Lung (tissue), 17 donors: ENCODE measurements at places on chromosomes 4 and X. TPM values are rescaled to one million over a fixed set of nuclear protein-coding genes. Genes with fewer than 3 reads are reported as not detected.

- H3K4me1 ChIP-seq: no peaks in the 10 kb centered on the region
- H3K4me3 ChIP-seq: no peak overlapping the region
- no peak overlapping the region for H3K27ac ChIP-seq
- no peaks in the 10 kb centered on the region for H3K27me3 ChIP-seq
- no peaks in the 10 kb centered on the region for H3K36me3 ChIP-seq
Observed at GRCh38 chrX:809081-809480, 178.5 kb downstream of the SHOX start.

MAPK10 gene
- 109 TPM for total RNA-seq

DNA sequence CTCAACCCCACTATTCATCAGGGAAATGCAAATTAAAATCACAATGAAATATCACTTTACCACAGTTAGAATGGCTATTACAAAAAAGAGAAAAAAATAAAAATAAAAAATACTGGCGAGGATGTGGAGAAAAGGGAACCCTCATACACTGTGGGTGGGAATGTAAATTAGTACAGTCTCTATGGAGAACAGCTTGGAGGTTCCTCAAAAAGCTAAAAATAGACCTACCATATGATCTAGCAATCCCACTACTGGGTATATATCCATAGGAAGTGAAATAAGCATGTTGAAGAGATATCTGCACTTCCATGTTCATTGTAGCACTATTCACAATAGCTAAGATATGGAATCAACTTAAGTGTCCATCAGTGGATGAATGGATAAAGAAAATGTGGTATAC, 50.5 kb upstream of the PAGE1 start:
- no peaks in the 10 kb centered on the region for H3K36me3 ChIP-seq
- H3K4me1 ChIP-seq: no peaks in the 10 kb centered on the region
- no peak overlapping the region for H3K4me3 ChIP-seq
- no peak for DNase-seq
- peaks cover 14% of the 10 kb centered on the region for H3K27me3 ChIP-seq
- no peak overlapping the region for H3K27ac ChIP-seq

DNA sequence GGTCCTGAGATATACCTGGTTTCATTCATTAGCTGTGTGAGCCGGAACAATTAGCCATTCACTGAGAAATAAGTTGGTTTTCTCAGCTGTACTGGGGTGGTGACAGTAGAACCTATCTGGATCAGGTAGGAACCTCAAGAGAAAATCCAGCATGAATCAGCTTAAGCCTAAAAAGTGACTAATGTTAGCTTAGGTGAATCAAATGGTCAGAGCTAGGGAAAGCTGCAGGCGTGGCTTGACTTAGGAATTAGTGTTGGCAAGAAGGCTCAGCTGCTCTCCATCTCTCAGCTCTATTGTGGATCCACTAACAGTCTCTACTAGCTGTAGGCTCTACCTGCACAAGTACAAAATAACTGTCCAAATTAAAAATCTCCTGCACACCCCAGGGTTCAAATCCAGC, 1025.5 kb downstream of the RAB28 start:
- no peak for DNase-seq
- no peaks in the 10 kb centered on the region for H3K36me3 ChIP-seq
- H3K27me3 ChIP-seq: no peaks in the 10 kb centered on the region
- H3K4me3 ChIP-seq: no peak overlapping the region

GRCh38 chr4:63620271-63620670, 789.0 kb downstream of the TECRL start:
- no peak overlapping the region for H3K4me3 ChIP-seq
- peak; percentile 28 for DNase-seq
- no peaks in the 10 kb centered on the region for H3K4me1 ChIP-seq
- no peak overlapping the region for H3K27ac ChIP-seq

- H3K27ac ChIP-seq: no peak overlapping the region
- no peaks in the 10 kb centered on the region for H3K27me3 ChIP-seq
- no peak overlapping the region for H3K4me3 ChIP-seq
- no peaks in the 10 kb centered on the region for H3K36me3 ChIP-seq
- DNase-seq: no peak
Observed at GRCh38 chr4:89175611-89176010, 64.3 kb downstream of the TIGD2 start.

DNA sequence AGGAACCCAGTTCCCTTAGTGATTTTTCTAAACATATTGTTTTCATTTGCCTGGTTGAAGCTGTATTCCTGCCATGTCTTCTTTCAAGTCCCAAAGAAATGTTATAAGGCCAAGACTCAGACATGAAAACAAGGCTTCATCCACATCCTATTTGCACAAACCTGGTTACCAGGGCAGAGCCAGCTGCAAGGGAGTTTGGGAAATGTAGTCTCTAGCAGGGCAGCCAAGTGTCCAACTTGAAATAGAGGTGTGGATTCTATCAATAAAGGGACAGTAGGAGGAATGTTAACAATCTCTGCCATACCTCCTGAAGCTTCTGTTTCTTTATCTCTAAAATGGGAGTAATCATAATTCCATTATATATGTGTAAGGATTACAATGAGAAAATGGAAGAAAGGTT, 56.6 kb downstream of the INTS12 start:
- H3K27ac ChIP-seq: no peak overlapping the region
- H3K36me3 ChIP-seq: no peaks in the 10 kb centered on the region
- H3K4me1 ChIP-seq: peaks cover 7% of the 10 kb centered on the region
- no peaks in the 10 kb centered on the region for H3K27me3 ChIP-seq

- H3K27ac ChIP-seq: peak overlapping the region; percentile 86
- no peaks in the 10 kb centered on the region for H3K27me3 ChIP-seq
- H3K4me1 ChIP-seq: no peaks in the 10 kb centered on the region
- no peak overlapping the region for H3K4me3 ChIP-seq
Observed at GRCh38 chr4:185304944-185305690, 90.6 kb downstream of the LRP2BP start.

ENPP6 gene
- total RNA-seq: 0.37 TPM

GRCh38 chr4:66197451-66197850, 527.2 kb upstream of the EPHA5 start:
- H3K27ac ChIP-seq: no peak overlapping the region
- H3K36me3 ChIP-seq: no peaks in the 10 kb centered on the region
- H3K4me1 ChIP-seq: no peaks in the 10 kb centered on the region
- H3K4me3 ChIP-seq: no peak overlapping the region
- DNase-seq: no peak

DNA sequence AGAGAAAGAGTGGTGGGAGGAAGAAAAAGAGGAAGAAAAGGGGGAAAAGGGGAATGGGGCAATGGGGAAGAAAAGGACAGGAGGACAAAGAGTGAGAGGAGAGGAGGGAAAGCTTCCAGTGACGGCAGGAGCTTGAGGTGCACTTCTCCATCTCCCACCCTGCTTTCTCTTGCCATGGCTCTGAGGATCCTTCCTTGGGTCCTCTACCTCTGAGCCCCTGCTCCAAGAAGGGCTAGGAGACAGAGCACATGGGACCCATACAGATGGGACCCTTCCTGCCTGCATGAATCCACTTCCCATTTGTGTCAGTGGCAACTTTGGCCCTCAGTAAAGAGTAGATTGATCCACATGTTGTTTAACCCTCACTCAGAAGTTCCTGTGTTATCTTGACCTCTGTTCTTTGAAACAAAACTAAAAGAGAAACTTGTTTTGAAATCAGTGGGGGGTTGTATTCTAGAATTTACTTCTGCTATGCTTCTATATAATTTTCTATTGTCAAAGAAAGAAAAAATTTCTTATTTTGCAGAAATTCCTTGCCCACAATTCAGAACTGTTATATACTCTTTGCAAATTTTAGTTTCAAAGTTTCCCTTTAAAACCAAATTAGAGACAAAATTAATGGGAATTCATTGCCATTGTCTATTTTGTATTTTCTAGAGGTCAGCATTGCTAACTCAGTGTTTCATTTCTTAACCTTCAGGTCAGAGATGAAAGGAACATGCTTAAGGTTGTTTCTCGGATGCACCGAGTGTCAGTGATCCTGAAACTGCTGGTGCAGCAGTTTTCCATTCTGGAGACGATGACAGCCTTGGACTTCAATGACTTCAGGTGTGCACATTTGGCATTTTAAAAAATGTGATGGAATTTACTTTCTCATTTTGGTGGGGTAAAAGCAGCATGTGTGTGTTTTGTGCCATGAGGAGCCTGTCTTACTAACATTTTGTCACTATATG, 5.0 kb downstream of the TDO2 start:
- no peaks in the 10 kb centered on the region for H3K4me1 ChIP-seq
- H3K4me3 ChIP-seq: no peak overlapping the region
- DNase-seq: no peak

CDX4 gene
- total RNA-seq: not detected

GRCh38 chr4:186826846-186827533, 103.3 kb upstream of the FAT1 start:
- H3K4me3 ChIP-seq: no peak overlapping the region
- H3K4me1 ChIP-seq: no peaks in the 10 kb centered on the region
- no peaks in the 10 kb centered on the region for H3K36me3 ChIP-seq
- no peak overlapping the region for H3K27ac ChIP-seq
- no peak for DNase-seq

CSAG1 gene
- not detected for total RNA-seq

DNA sequence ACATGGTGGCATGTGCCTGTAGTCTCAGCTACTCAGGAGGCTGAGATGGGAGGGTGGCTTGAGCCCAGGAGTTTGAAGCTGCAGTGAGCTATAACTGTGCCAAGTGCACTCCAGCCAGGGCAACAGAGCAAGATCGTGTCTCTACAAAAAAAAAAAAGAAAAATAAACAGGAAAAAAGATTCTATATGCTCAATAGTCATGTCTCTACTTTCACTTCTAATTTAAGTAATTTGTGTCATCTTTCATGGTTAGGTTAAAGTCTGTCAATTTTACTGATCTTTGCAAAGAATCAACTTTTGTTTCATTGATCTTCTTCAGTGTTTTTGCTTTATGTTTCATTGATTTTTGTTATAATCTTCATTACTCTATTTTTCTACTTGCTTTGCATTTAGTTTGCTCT, 106.2 kb upstream of the MAB21L2 start:
- DNase-seq: no peak
- no peak overlapping the region for H3K4me3 ChIP-seq
- H3K4me1 ChIP-seq: no peaks in the 10 kb centered on the region
- H3K36me3 ChIP-seq: no peaks in the 10 kb centered on the region
- no peak overlapping the region for H3K27ac ChIP-seq

DNA sequence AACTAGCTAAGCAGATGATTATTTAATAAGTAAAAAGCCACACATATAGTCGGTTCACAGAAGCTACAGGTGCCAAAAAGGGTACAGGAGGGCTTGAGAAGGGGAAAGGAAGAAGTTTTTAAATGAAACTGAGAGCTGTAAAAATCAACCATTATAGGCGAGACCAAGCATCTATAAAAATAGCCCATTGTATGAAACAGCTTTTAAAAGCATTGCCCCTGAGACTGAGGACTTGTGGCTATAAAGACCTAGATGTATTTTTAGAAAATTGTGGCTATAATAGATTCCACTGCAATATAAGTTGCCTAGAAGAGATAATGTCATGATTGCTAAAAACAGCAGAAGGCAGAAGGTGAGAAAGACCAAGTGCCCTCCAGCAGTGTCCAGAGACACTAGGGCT, 15.0 kb upstream of the TTC29 start:
- no peak overlapping the region for H3K27ac ChIP-seq
- H3K27me3 ChIP-seq: no peaks in the 10 kb centered on the region
- no peak overlapping the region for H3K4me3 ChIP-seq
- DNase-seq: no peak
- H3K4me1 ChIP-seq: no peaks in the 10 kb centered on the region

DNA sequence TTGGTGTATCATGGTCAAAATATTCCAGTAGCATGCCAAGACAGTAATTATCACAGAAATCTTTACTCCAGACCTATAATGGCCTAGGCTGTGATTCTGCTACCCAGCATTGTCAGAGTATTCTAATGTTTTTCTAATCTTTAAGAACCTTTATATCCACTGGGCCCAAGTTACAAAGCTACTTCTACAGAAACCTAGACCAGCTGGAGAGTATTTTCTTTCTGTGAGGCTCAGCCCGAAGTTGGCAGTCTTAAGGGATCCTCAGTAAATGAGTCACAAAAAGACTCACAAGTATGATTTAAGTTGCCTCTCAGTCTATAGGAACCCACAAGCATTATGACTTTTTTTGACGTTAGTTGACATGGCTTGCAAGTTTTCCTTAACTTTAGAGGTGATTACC, 638.5 kb upstream of the FAM241A start:
- no peaks in the 10 kb centered on the region for H3K27me3 ChIP-seq
- H3K4me1 ChIP-seq: no peaks in the 10 kb centered on the region
- H3K27ac ChIP-seq: no peak overlapping the region
- no peaks in the 10 kb centered on the region for H3K36me3 ChIP-seq

GRCh38 chrX:124300405-124300804, 32.1 kb upstream of the TEX13D start:
- no peak for DNase-seq
- H3K27ac ChIP-seq: no peak overlapping the region
- no peaks in the 10 kb centered on the region for H3K36me3 ChIP-seq
- H3K4me1 ChIP-seq: no peaks in the 10 kb centered on the region
- H3K4me3 ChIP-seq: no peak overlapping the region

GABRG1 gene
- total RNA-seq: 0.23 TPM

GRCh38 chr4:83510442-83510841, 25.5 kb upstream of the GPAT3 start:
- no peaks in the 10 kb centered on the region for H3K27me3 ChIP-seq
- no peak for DNase-seq
- H3K27ac ChIP-seq: no peak overlapping the region

- no peaks in the 10 kb centered on the region for H3K36me3 ChIP-seq
- peak; percentile 51 for DNase-seq
- no peaks in the 10 kb centered on the region for H3K4me1 ChIP-seq
Observed at GRCh38 chrX:108165383-108166111, 74.0 kb downstream of the ATG4A start.

- H3K27ac ChIP-seq: no peak overlapping the region
- H3K4me1 ChIP-seq: no peaks in the 10 kb centered on the region
- no peaks in the 10 kb centered on the region for H3K36me3 ChIP-seq
- no peak overlapping the region for H3K4me3 ChIP-seq
Observed at GRCh38 chrX:39504850-39505259, 592.9 kb downstream of the BCOR start.

DNA sequence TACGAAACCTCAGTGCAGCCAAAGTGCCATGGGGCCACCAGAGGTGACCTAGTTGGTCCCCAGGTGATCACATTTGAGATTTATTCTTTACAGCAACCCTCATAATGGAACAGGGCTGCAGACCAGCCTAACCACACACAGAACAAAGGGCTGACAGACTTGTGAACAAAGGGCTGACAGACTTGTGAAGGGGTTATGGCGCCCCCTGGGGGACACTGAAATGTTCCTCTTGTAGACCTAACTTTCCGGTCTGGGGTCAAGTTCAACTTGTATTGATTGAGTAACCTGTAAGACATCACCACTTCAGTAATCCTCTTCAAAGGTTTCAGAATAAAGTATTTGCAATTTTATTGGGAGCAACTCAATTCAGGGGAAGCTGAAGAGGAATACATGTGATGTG, 175.9 kb upstream of the RPS6KA3 start:
- peak; percentile 83 for DNase-seq
- no peak overlapping the region for H3K27ac ChIP-seq
- H3K4me3 ChIP-seq: no peak overlapping the region

AFF2 gene
- 13.0 TPM for total RNA-seq

USP17L27 gene
- total RNA-seq: not detected

NPY2R gene
- not detected for total RNA-seq
